Frontal cortex (tissue), 4 donors: ENCODE measurements at places on chromosomes 2 and 18.

GRCh38 chr2:127086990-127087790 is 19.8 kb downstream of the BIN1 start:
- DNase-seq, result peak; percentile 57

DNA sequence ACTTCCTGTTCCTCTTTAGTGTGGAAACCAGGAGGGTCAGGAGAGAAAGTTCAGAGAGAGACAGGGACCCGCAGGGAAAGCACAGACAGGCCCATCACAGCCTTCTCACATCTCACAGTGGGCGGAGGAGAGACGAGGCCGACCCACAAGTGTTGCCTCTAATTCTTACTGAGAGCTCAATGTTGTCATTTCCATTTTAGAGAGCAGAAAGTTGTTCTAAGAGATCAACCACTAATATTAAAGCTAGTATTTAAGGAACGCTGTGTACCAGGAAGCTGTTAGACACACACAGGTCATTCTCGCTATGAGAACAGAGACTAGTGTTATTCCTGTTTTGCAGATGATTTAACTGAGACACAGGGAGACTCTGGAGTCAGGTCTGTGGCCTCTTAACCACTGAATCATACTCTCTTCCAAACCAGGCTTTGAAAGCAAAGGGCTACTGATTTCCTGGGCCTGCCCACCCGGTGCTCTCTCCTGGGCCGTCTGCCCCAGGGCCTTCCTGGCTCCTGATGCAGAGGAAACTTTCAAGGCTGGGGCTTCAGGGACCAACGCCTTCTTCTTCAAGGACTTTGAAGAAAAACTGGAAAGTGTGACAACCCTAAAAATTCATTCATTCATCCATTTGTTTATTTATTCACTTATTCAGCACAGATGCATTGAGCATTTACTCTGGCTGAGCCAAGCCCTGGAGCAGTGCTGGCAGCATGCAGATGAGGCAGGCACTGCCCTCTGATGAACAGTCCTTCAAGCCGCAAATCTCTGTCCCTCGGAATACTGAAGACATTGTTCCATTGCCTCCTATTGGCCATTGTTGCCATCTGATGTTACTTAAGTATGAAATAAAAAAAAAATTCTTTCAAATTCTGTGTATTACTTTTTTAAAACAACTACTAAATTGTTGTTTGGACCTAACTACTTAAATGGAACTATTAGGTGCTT is 37.2 kb upstream of the BIN1 start:
- peak; percentile 49 for DNase-seq

DNA sequence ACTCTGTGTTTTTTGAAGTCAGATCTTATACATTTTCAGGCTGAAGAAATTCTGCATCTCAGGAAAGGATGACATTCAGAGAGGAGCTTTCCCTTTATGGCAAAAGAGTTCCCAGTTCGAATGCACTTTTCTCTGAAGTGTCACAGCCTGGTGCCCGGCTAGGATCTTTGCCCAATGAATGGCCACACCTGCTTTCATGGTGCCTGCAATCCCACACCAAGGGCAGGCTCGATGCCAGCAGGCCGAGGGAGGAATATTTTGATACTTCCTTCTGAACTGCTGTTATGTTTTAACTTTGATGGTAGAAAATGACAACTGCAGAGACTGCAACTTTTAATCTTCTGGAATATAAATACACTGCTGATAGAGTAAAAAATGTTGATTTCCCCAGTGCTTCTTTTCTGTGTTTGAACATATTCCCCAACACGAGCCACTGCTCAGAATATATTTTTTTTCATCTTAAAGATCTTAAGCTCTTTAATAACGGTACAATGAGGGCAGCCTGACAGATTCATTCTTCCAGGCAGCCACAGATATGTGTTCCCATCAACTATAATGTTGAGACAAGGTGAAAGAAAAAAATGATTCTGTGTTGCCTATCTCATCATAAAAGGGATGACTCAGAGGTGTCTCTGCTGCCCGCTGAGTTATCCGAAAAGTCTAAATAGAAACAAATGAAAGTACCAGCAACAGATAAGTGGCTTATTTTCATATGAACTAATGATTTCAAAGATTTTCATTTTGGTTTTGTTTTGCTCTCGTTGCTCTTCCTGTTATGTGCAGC is 848.5 kb downstream of the DCDC2C start:
- no peak for DNase-seq

DNA sequence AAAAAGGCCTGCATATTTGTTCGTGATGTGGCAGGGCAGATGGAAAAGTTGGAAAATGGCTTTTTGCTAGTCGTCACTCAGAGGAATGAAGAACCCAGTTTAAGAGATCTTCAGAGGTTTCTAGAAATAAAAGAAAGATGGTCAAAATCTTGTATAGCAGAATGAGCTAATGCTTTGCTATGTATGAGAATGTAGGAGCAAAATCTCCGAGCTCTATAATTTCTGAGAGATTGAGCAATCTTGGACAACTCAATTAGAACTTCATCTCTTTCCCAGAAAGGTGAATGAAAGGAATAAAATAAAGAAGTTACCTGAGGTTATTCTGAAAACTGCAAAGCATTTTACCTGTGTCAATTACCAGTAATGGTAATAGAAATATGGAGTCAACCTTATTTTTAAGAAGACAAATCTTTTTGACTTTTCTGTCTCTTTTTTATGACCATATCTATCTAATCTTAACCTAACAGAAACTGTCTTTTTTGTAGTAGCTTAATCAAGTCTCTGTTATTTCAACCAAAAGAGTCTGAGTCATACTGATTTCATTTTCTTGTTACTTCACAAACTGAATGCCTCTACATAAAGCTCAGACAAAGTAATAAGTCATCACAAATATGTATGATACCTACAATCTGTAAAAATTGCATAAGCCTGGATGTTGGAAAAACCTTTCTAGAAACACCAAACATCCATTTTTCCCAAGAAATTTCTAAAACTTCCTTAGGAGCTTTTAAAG is 32.5 kb downstream of the CCDC68 start:
- no peak for DNase-seq

GRCh38 chr2:239714116-239714515 is 311.0 kb downstream of the NDUFA10 start:
- DNase-seq, result no peak

GRCh38 chr2:149371476-149371875 is 41.1 kb downstream of the LYPD6 start:
- no peak for DNase-seq
